Mesendoderm (in vitro differentiated cells): ENCODE measurements at places on chromosomes 6 and 20.

GRCh38 chr6:150420926-150421325 is 52.1 kb downstream of the IYD start:
- DNase-seq: no peak

GRCh38 chr6:135097172-135097571 is 42.5 kb upstream of the HBS1L start:
- no peak for DNase-seq

DNA sequence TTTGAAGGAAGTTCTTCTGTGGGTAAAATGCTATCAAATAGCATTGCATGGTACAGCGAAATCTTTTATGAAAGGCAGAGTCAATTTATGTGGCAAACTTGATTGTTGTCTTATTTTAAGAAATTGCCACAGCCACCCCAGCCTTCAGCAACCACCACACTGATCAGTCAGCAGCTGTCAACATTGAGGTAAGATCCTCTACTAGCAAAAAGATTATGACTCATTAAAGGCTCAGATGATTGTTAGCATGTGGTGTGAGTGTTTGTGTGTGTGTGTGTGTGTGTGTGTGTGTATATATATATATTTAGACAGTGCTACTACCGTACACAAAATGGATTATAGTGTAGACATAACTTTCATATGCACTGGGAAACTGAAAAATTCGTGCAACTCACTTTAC is 27.8 kb downstream of the LRRN4 start:
- no peak for DNase-seq

GRCh38 chr6:41729624-41730023 is 5.8 kb downstream of the TFEB start:
- no peak for DNase-seq

DNA sequence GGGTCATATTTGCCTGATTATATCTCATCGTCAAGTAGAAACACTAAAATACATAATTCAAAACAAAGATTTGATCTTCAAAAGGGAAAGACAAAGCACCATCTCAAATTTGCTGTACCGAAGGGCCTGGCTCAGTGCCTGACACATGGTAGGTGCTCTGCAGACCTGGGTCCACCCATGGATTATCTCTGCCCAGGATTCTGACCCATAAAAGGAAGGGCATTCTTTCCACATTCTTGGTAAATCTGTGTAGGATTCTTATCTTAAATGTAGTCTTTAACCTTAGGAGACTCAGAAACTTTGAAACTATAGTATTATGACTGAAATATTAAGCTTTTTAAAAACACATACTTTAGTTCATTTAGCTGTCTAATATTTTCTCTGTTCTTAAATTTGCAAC is 274.1 kb upstream of the FLRT3 start:
- DNase-seq: peak; percentile 25

DNA sequence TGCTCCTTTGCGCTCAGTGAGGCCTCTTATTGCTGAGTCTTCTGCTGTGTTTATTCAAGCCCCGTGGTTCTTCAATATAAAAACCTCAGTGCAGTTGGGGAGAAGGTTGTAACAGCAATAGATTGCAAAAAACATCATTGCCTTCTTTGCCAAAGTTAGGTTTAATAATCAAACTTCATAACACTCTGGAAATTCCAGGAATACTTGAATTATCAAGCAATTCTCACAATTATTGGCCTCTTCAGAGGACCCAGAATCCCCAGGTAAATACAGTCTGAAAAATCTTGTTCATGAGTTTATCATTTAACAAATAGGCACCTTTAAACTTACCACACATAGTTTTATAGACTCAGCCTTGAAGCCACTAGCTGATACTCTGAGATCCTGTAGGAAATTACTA is 213.6 kb downstream of the OGFRL1 start:
- no peak for DNase-seq

DNA sequence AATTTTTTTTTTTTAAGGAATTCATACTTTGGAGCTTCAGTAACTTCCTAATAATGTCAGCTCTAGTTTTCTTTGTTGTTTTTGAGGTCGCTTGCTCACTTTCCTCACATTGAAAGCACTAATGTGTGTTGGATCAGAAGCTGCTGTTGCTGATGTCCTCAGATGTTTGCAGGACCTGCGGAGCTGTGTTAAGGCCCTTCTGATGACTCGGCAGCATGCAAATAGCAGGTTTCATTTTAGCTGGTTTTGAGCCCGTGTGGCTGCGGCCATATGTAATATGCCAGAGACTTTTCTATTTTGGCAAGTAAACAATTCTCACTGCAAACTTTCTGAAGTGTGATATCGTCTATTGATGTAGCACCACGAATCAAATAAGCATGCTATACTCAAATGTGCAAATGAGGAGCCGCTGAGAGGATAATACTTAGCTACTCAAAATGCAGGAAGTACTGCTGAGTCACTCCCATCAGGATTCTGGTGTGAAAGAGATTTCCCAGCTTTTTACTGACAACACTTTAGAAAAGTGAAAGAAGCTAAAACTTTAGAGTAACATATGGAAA is 187.8 kb downstream of the SASH1 start:
- DNase-seq: peak; percentile 85

- peak; percentile 18 for DNase-seq
Observed at GRCh38 chr6:4078691-4079471, at the start of gene FAM217A. FAM217A (minus strand) TSS chr6:4079137; CDS start chr6:4077414, 1,723 bp downstream.

GRCh38 chr6:33420491-33421343 is 852 bp downstream of the SYNGAP1 start:
- DNase-seq: peak; percentile 33

DNA sequence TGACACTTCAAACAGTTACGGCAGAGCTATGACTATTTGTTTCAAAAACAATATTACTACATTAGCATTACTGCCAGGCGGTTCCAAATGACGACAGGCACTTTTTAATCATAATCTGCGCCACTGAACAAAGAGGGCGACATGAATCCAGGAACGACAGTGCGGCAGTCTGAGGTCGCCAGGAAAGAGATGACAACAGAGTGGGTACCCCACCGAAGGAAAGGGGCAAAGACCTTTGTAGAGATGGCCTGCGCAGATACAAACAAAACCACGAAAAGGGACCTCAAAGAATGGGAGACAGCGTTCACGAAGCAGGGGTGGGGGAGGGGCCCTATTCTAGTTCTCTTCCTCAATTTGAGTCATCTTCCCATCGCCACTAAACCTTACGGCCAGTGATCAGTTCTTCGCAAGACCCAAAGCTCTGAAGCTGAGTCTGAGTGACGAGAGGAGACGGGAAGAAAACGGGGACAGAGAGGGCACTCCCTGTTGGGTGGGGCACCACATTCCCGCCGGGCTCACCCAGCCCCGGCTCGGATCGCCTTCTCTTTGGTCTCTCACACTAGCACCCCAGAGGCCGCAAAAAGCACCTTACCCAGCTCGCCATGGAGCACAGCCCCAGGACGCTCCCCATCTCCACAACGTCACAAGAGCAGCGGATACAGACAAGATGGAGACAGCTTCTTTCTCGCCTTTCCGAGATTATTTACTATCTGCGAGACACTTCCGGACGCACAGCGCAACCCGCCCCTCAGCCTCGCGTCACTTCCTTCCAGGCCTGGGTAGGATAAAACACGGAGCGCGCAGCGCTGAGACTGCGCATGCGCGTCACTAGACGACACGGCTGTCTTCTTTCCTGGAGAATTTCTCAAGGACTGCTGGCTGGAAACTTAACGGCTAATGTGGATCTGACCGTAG is at the start of gene SERINC1:
TSS of gene SERINC1 (minus strand) at position 701 of the 915 bp plus-strand sequence. CDS start at position 631, 70 bp downstream.
- peak; percentile 95 for DNase-seq

DNA sequence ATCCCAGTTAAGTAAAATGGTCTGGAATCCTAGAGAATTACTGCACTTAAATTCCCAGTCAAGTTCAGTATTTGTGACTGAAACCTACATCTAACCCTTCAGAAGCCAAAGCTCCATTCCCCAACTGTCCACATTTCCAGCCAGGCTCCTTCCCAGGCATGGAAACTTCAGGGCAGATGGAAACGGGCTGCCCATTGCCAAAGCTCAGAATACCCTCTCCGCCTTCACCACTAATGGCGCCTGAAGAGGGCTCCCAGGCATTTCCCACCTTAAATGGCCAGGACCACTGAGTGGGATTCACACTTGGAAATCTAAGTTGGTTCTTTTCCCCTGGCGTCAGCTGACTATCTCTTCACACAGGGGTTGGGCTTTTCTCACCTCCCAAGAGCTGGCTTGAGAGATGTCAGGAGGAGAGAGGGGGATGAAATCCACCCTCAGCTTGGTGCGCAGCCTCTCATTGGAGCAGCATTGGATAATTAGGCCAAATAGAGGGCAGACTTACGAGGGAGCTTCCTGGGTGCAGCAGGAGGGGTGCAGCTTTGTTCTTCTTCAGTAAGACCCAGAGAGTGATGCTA is 82.9 kb downstream of the ANKRD60 start:
- DNase-seq: peak; percentile 34

DNA sequence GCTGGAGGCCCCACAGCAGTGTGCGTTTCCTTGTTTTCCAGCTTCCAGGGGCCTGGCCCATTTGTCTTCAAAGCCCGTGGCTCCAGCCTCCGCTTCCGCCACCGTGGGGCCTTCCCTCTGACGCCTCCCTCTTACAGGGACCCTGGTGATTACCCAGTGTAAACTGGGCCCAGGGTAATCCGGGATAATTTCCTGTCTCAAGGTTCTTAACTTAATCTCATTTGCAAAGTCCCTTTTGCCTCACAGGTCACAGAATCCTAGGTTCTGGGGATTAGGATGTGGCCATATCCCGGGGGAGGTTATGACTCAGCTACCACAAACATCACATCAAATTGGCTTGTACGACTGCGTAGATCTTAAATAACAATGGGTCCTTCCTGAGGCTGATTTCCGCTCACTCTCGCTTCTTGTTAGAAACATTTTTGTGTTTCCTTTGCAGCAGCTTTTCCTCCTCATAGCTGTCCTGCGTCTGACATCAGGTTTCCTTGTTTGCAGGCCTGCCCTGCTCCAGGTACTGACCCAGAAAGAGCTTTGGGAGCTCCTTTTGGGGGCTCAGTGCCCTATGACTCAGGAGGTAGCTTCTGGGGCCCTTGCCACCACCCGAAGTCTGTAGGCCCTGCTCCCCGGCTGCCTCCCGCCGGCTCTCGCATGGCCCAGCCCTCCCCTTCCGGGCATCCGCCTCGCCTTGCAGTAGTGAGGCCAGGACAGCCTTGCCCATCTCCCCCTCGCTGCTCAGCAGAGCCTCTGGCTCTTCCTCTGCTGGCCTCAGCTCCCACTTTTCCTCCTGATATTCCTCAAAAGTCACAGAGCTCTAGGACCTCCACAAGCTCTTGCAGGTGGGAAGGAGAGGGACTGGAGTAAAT is 100.5 kb downstream of the ERMARD start:
- DNase-seq: peak; percentile 80

DNA sequence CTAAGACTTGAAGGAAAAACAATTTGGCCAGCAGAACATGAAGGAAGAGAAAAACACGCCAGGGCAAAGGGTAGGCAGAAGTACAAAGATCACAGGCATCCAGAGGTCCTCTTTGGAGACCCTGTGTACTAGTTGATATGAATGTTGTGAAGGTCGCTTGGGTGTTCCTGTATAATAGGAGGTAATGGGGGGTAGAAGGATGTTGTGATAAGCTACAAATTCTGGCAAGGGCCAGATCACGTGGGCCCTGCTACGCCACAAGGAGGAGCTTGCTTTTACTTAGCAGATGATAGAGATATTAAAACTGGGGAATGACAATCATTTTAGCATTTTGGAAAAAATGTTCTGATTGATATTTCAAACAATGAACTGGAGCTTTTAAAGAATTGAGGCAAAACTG is 878 bp upstream of the HLA-DMA start:
- no peak for DNase-seq

DNA sequence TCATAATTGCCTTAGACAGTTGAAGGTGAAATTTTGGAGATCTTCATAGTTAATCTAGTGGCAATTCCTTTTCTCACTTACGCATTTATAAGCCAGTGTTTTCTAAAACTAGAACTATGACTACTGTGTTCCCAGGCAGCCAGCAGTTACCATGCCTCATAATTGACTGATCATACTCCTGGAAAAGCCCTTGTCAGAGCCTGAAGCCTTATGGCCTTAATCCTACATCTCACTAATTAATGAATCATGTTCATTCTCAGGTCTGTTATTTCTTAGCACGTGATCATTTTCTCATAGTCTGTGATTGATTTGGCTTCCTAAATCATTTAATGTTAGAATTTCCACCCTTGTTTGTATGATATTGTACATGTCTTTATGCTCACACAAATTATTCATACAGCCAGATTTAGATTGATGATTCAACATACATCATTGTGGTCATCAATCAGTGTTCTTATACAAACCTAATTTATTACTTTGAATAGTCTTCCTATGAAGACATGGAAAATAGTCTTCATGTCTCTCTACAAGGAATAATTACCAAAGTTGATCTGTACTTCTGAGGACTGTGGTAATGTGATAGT is 132.6 kb upstream of the ASCC3 start:
- DNase-seq: no peak

DNA sequence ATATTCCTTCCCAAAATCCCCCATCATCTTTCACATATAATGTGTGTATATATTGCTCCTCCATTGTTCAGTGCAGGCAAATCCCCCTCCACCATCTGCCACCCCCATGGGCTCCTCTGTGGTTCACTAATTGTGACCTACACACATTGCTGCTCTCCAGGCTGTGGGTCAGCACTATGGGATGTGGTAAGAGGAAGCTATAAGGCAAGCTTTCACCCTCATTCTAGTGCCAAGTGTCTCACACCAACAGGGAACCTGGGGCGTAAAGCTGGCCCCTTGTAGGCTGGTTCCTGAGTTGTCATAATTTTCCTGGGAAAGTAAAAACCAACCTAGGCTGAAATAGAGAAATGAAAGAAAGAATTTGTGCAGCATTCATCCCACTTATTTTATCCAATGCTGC is 16.8 kb downstream of the FKBP1A start:
- no peak for DNase-seq

GRCh38 chr6:144055121-144055931 is 40.0 kb downstream of the SF3B5 start:
- no peak for DNase-seq

DNA sequence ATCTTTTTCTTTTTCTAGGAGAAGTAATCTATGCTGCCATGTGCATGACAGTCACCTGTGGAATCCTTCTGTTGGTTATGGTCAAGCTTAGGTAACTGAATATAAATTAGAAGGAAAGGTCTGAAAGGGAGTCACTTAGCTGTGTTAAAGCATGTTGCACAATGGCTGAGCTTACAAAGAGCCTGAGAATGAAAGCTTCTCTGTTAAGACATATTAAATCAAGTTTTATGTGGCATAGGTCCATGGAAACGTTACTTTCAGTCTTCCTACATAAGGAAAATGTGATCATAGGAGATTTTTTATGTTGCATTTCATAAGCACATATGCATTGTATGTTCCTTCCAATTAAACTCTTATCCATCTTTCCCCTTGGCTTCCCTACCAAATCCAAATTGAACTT is 72.1 kb downstream of the GFRAL start:
- no peak for DNase-seq

DNA sequence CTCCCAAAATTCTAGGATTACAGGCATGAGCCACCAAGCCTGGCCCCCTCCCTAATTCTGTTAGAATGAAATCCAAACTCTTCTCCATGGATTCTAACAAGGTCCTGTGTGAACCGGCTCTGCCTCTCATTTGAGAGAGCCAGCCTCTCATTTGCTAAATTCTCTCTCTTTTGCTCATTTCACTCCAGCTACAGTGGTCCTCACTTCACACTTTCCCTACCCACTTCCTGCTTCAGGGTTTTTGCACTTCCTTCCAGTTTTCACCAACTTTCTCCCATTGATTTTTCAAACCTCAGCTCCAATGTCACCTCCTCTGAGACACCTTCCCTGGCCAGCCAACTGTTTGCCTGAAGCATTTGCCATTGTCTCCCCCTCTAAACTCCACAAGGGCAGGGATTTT is 5.1 kb downstream of the COX4I2 start:
- DNase-seq: no peak

- no peak for DNase-seq
Observed at GRCh38 chr6:65110031-65110430, 597.0 kb downstream of the EYS start.

GRCh38 chr20:33629533-33629932 is 32.6 kb upstream of the C20orf144 start:
- no peak for DNase-seq

GRCh38 chr6:75117701-75118100 is 88.2 kb downstream of the COL12A1 start:
- DNase-seq: no peak
